Naive thymus-derived CD8-positive, alpha-beta T cell (primary cell): ENCODE measurements at places on chromosomes 5 and 9. TPM values are rescaled to one million over a fixed set of nuclear protein-coding genes. Genes with fewer than 3 reads are reported as not detected.

- no peak for DNase-seq
These were observed 175.5 kb upstream of the PAPPA start for GRCh38 chr9:115978091-115978490.

DNA sequence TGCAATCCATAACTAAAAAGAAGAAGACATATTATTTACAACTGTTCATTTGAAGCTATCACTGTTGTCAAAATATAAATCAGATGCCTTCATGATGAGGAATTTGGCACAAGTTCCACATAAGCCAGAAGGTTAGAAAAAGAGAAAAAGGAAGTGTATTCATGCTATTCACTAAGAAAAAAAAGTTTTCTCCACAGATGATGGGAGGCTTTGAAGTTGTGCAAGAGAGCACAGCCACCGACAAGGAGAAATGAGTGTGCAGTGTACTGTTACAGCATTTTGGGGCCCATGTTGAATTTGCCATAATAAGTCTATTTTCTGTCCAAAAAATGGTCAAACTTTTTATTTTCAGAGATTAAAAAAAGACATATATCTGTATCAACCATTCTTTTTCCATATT lies 32.9 kb upstream of the IFNK start:
- no peak for DNase-seq

The NPR3 gene
- 0.08 TPM for total RNA-seq

DNA sequence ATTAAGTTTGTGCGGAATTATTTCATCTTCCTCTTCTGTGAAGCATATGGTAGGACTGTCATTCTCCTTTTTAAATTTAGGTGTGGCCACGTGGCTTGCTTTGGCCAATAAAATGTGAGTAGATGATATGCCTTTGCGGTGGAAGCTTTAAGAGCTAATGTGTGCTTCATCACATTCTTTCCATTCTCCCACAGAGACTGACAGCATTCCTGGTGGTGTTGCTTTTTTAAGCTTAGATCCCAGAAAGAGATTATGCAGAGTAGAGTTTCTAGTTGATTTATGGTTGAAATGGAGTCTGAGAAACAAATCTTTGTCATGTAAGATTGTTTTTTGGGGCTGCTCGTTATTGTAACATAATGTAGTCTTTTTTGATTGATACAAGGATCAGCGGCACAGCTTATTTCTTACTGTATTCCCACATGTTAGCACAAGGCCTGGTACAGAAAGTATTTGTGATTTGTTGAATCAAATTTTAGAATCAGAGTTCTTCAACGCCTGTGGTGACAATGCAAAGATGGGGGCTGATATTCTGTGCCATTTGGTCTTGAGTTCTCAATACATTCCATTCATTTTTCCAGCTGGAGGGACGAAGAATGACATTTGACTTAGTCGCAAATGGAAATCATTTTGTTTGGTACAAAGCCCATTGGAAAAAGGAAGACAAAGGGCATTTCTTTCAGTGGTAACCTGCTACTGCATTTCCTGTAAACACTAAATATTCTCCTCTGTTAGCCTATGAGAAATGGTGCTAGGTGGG lies 209.9 kb upstream of the VLDLR start:
- DNase-seq = no peak

- DNase-seq = no peak
These were observed 3.6 kb downstream of the GDNF start for GRCh38 chr5:37836235-37836591.

The HTR1A gene
- not detected for total RNA-seq

The FBN2 gene
- total RNA-seq = 0.05 TPM

The LCN15 gene
- not detected for total RNA-seq

The RORB gene
- total RNA-seq = not detected

The CATSPER3 gene
- 0.78 TPM for total RNA-seq

DNA sequence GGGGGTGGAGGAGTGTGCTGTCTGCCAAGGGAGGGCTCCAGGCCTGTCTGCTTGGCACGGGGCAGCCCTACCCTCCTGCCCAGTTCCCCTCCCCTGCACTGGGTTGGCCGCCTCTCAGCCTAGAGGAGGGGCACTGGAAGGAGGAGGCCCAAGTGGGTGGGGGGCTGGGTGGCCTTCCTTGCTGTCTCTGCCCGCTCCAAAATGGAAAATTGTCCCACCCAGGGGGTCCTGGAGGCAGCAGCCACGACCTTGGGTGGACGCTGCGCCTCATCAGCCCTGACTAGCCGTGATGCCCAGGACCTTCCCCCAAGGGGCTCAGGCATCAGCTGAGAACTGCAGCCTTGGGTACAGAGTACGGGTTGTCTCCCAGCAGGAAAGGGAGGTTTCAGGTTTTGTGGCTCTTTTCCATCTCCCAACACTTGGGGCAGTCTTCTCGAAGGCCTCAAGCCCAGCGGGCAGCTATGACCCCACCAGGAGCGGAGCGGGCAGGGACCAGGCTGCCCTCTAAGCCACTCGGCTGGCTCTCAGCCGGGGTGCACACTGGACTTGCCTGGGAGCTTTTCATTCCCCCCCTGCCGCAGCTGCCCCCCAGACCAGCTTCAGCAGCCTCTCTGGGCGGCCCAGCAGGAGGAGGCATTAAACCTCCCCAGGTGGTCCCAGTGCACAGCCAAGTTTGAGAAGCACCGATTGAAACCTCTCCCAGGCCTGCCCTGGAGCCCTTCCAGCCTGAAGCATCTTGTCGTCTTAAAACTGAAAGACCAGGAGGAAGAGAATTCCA lies 20.6 kb downstream of the NTNG2 start:
- no peak for DNase-seq

- no peak for DNase-seq
These were observed 367.7 kb upstream of the PRR16 start for GRCh38 chr5:120096413-120096812.

GRCh38 chr5:8644377-8644776 lies 775.4 kb downstream of the MTRR start:
- no peak for DNase-seq

- no peak for DNase-seq
These were observed 121.2 kb downstream of the CEMIP2 start for GRCh38 chr9:71647094-71647591.

The DMRT3 gene
- total RNA-seq = not detected

The DMRTA1 gene
- not detected for total RNA-seq

DNA sequence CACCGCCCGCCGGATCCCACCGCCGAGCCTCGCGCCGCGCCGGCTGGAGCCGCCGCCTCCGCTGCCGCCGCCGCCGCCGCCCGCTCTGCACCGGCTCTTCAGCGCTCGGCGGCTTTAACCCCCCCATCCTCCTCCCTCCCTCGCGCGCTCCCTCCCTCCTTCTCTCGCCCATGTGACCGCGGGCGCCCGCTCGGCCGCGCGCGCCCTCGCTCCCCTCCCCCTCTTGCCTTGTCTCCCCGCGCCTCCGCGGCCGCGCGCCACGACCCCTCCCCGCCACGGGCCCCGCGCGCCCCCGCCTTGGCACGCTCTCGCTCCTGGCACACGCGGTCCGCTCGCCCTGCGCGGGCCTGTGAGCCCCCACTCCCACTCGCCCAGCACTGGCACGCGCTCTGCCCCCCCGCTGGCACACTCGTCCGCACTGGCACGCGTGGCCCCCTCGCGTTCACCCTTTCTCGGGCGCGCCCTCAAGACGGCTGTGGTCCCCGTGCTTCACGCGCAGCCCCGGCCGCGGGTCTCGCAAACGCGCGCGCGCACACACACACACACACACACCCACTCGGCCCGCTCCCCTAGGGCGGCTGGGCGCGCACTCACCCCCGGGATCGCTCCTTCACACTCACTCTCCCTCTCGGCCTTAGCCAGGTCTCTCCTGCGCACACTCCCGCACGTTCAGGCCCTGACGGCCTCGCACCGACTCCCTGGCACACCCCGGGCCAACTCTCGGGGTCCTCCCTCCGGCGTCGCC lies at the start of gene CNTFR:
Gene CNTFR, minus strand, starts transcription at position 89 of the 745 bp plus-strand sequence. CDS start 20,743 bp downstream, outside the sequence.
- no peak for DNase-seq

The FREM1 gene
- total RNA-seq = not detected

GRCh38 chr5:138725153-138725817 lies 27.9 kb upstream of the CTNNA1 start:
- DNase-seq = no peak

DNA sequence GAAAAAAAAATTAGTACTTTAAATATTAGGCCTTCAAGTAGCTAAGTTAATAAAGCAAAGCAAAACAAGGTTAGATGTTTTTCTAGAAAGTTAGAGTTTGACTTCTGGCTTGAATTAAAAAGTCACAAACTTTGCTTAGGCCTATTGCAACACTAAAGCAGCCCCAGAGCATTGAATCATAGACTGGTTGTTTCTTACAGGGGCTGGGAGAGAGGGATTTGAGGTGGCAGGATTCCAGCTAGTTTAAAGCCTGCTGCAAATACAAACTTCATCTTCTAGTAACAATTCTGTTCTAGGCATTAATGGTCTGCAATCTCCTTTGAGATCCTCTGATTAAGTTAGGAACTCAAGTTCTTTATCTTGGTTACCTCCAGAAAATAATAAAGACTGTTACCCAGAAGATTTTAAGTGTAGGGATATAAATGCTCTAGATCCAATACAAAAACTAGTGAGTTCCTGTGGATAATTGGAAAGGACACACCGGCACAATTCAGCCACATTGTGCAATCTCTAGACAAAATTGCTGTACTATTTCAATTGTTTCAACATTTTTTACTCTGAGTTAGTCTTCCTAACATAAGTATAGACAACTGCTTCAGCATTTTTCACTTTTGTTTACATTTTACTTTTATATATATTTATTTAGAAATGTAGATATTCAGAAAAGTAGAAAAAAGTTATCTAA lies 12.6 kb downstream of the OR13C5 start:
- DNase-seq = no peak

DNA sequence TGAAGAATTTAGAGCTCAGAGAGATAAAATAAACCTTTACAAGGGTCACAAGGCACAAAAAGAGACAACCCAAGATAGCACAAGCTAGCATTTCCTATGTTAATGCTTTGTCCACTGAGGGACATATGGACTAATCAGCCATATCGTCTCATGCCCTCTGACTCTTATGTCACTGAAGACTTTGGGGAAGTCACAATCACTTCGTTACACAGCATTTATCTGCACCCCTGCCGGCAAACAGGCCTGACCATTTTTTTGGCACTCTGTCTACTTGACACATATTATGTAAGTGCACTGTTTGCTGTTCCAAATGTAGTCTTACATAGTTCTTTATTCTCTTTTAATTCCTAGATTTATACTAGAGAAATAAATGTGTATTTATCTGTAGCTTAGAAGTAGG lies 13.9 kb upstream of the BNC2 start:
- no peak for DNase-seq

- no peak for DNase-seq
These were observed 96.2 kb downstream of the HSPA4 start for GRCh38 chr5:133147815-133148567.

- DNase-seq = no peak
These were observed 362.0 kb downstream of the SPOCK1 start for GRCh38 chr5:137136991-137137632.

The SLIT3 gene
- not detected for total RNA-seq

The ACTBL2 gene
- total RNA-seq = not detected

- DNase-seq = no peak
These were observed 7.8 kb upstream of the ORM1 start for GRCh38 chr9:114314881-114315722.

GRCh38 chr5:56460195-56460546 lies 227.0 kb upstream of the ANKRD55 start:
- no peak for DNase-seq
